ENCODE measurements at places on chromosomes 1 and 21. TPM values are rescaled to one million over a fixed set of nuclear protein-coding genes. Genes with fewer than 3 reads are reported as not detected.

DNA sequence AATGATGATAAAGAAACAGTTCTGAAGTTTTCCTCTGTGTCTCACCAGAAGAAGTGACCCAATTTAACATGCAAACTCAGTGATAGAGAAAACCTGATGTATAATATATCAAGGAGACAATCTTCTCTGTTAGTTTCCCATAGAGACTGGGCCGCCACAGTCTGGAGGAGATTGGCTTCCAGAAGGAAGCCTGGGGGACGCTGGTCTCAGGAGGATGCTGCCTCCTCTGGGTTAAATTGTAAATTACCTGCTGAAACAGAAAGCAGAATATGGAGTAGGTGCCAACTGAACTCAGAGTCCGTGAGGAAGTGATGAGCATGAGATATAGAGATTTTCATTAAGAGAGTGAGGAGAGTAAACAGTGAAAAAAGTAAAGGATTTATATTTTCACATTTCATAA, 15.8 kb downstream of the OR14I1 start:
- H3K36me3 ChIP-seq: no peaks in the 10 kb centered on the region
- peaks cover 3% of the 10 kb centered on the region for H3K4me1 ChIP-seq
- H3K27me3 ChIP-seq: peaks cover 5% of the 10 kb centered on the region
- no peak overlapping the region for H3K27ac ChIP-seq
- peak; percentile 28 for DNase-seq

- no peaks in the 10 kb centered on the region for H3K36me3 ChIP-seq
- H3K4me3 ChIP-seq: no peak overlapping the region
- H3K4me1 ChIP-seq: peaks cover 20% of the 10 kb centered on the region
- no peak overlapping the region for H3K27ac ChIP-seq
- peaks cover 5% of the 10 kb centered on the region for H3K27me3 ChIP-seq
- DNase-seq: no peak
Observed at GRCh38 chr1:206003854-206004800, 932 bp upstream of the RAB7B start.

DNA sequence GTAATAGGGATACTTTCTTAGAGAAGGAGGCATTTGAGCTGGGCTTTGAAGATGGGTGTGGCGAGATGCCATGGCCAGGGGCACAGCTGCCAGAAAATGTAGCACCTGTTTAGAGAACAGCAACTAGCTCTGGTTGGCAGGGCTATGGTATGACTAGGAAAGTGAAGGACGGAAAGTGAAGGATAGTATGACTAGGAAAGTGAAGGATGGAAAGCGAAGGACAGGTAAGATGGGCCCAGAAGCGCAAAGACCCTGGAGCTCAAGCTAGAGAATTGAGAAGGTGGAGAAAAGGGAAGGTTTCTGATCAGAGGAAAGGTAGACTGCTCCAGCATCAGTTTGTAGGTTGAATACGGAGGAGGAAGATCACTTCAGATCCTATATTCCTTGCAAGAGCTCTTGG, 205.4 kb downstream of the SLC35F3 start:
- H3K27ac ChIP-seq: no peak overlapping the region
- peaks cover under 1% of the 10 kb centered on the region for H3K4me1 ChIP-seq
- H3K36me3 ChIP-seq: no peaks in the 10 kb centered on the region
- H3K27me3 ChIP-seq: peaks cover under 1% of the 10 kb centered on the region
- no peak for DNase-seq

DNA sequence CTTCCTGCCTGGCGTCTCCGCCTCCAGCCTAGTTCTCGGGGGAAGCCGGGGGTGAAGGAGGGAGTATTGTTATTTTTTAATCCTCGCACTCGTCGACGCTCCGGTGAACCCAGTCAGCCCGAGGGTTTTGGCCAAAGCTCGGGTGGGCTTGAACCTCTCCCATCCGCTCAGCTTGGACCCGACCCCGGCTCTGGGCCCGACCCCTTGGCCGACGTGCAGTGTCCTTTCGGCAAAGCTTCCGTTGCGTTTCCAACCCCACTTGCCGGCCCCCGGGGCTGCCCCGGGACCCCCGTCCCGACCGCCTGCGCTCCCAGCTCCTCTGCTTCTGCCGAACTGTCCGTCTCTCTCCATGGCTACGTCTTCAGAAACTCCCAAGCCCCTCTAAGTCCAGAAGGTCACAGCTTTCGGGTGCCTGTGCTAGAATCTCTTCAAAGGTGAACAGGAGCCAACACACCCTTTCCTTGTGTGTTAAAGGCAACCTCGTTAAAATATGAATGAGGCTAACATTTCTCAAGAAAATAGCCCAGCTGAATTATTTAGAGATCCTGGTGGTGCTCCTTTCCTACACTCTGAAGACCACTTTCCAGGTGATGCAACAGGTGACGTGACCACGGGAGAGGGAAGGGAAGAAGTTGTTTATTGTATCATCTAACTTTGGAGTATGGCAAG, 647 bp downstream of the DESI2 start:
- no peak overlapping the region for H3K4me3 ChIP-seq
- H3K27me3 ChIP-seq: no peaks in the 10 kb centered on the region
- DNase-seq: no peak
- H3K27ac ChIP-seq: no peak overlapping the region
- peaks cover 15% of the 10 kb centered on the region for H3K36me3 ChIP-seq
- peaks cover 29% of the 10 kb centered on the region for H3K4me1 ChIP-seq

DNA sequence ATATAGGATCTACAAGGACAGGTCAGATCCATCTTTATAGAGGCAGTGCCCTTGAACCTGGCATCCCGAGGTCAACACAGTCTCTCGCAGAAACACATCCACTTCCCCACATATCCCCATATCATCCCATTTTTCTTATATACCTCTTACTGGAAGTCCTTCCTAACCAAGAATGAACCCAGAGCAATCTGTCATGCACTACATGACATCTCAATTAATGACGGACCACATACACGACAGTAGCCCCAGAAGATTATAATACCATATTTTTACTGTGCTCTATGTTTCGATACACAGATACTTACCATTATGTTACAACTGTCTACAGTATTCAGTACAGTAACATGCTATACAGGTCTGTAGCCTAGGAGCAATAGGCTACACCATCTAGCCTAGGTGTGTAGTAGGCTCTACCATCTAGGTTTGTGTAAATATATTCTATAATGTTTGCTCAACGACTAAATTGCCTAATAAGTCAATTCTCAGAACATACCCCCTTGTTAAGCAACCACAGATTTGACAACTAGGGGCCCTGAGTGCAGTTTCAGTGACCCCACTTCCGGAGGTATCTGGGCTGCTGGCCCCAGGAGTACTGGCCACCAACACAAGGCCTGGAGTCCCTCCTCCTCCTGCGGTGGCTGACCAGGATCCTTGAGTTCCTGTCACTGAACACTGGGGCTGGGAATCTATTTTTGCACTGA, 28.1 kb downstream of the PTPN14 start:
- H3K4me3 ChIP-seq: no peak overlapping the region
- DNase-seq: no peak
- H3K36me3 ChIP-seq: no peaks in the 10 kb centered on the region
- H3K27ac ChIP-seq: no peak overlapping the region
- peaks cover 4% of the 10 kb centered on the region for H3K4me1 ChIP-seq

GRCh38 chr1:228889289-228889688, 154.0 kb downstream of the RHOU start:
- no peaks in the 10 kb centered on the region for H3K36me3 ChIP-seq
- peaks cover 21% of the 10 kb centered on the region for H3K4me1 ChIP-seq
- H3K4me3 ChIP-seq: no peak overlapping the region
- H3K27me3 ChIP-seq: no peaks in the 10 kb centered on the region
- no peak overlapping the region for H3K27ac ChIP-seq

DNA sequence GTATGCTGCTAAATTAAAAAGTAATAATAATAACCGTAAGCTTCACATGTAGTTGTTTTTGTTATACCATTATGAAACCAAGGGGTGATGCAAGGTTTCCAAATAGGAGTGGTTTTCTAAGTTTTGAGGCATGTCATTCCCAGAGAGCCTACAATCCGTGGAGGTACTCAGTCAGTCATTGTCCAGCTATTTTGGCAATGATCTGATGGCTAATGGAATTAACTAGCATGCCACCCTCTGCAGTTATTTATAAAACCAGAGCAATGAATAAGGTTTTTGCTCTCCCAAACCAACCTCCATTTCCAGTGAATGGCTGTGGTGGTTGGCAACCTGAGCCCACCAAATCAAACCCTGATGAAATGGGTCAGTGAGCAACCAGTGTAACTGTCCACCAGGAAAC, 106.4 kb downstream of the TBX15 start:
- H3K4me3 ChIP-seq: no peak overlapping the region
- no peak overlapping the region for H3K27ac ChIP-seq
- no peak for DNase-seq
- H3K36me3 ChIP-seq: no peaks in the 10 kb centered on the region
- H3K4me1 ChIP-seq: no peaks in the 10 kb centered on the region

DNA sequence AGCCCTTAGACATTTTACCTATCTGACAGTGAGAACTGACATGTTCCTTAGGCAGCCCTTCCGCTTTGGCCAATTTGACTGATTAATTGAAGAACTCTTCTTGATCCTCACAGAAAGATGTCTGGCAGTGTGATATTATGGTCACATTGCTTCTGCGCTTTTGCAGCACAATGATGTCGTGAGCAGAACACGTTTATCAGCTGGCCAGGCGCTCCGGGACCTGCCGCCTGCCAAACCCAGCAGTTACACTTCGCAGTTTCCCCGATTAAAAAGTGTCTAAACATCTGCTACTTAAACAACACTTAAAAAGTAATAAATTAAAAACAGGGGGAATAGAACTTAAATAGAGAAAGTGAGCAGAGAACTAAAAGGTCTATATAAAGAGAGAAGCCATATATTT, 103.5 kb upstream of the ETS2 start:
- no peaks in the 10 kb centered on the region for H3K36me3 ChIP-seq
- no peak for DNase-seq
- H3K27me3 ChIP-seq: peaks cover 11% of the 10 kb centered on the region

DNA sequence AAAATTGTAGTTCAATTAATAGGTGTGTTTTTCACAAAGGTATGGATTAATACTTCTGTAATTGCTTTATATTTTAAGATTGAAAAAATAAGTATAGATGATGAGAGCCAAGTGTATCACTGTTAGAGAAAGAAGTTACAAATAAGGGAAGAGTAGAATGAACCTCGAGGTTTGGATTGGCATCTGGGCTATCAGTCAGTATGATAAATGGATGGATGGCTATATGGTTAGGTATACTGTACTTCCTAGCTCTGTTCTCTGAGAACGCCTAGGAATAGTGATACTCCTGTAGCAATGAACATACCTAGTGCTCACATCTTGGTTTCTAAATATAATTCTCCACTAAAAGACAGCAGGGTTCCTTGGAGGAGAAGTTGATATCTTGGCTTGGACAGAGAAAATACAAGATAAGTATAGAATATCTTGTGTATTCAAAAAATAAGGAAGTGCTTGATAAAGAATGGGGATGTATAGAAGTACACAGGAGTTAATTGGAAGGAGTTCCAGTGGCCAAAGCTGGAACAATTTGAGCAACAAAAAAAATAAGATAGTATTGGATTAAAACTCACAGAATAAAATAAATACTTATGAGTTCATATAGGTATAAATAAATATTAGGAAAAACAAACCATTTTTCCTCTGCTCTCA, 12.4 kb downstream of the IPO9 start:
- H3K27me3 ChIP-seq: no peaks in the 10 kb centered on the region
- DNase-seq: no peak

- no peak for DNase-seq
- no peaks in the 10 kb centered on the region for H3K4me1 ChIP-seq
- H3K36me3 ChIP-seq: peaks cover 44% of the 10 kb centered on the region
- no peak overlapping the region for H3K4me3 ChIP-seq
- H3K27me3 ChIP-seq: no peaks in the 10 kb centered on the region
Observed at GRCh38 chr1:50527249-50527986, 104.2 kb upstream of the DMRTA2 start.

DNA sequence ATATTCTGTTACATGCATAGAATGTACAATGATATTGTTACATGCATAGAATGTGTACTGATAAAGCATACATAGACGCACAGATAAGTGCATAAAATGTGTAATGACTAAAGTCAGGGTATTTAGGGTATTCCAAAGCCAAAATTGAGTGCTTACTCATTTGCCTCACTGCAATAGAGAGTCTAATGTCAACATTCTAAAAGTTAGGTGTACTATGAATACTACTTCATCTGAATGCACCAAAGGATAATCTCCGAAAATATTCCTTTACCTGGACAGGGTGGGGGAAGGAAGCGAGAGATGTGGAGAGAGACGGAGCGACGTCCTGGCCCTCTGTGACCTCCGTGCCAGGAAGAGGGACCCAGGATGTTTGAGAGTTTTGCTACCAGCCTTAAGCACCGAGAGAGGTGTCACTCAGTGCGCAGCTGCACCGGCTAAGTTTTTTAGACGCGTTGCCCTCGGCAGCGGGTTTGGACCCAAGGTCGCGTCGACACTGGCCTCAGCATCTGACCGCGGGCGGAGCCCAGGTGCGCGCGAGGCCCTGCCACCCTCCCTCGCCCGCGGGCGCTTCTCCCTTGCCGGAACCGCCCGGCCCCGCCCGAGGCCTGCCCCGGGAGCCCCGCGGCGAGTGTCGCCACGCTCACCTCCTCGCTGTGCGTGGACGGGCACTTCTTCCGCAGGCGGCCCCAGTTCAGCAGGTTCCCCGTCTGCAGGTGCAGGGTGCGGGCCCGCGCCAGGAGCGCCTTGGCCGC, 660 bp downstream of the GCLM start:
- peaks cover 1% of the 10 kb centered on the region for H3K27me3 ChIP-seq
- H3K4me3 ChIP-seq: peak overlapping the region; percentile 96
- peak; percentile 65 for DNase-seq

GRCh38 chr1:13893409-13893821, 193.4 kb downstream of the PRDM2 start:
- peaks cover 2% of the 10 kb centered on the region for H3K4me1 ChIP-seq
- H3K4me3 ChIP-seq: no peak overlapping the region
- no peak overlapping the region for H3K27ac ChIP-seq
- no peaks in the 10 kb centered on the region for H3K36me3 ChIP-seq
- no peak for DNase-seq

GRCh38 chr1:4597020-4597419, 57.4 kb upstream of the AJAP1 start:
- no peaks in the 10 kb centered on the region for H3K36me3 ChIP-seq
- no peaks in the 10 kb centered on the region for H3K27me3 ChIP-seq
- no peak overlapping the region for H3K27ac ChIP-seq
- no peaks in the 10 kb centered on the region for H3K4me1 ChIP-seq
- no peak for DNase-seq

GRCh38 chr1:221839321-221839720, 97.4 kb upstream of the DUSP10 start:
- peaks cover 1% of the 10 kb centered on the region for H3K36me3 ChIP-seq
- peak; percentile 15 for DNase-seq
- peaks cover 36% of the 10 kb centered on the region for H3K4me1 ChIP-seq
- H3K4me3 ChIP-seq: no peak overlapping the region
- peak overlapping the region; percentile 80 for H3K27ac ChIP-seq

DNA sequence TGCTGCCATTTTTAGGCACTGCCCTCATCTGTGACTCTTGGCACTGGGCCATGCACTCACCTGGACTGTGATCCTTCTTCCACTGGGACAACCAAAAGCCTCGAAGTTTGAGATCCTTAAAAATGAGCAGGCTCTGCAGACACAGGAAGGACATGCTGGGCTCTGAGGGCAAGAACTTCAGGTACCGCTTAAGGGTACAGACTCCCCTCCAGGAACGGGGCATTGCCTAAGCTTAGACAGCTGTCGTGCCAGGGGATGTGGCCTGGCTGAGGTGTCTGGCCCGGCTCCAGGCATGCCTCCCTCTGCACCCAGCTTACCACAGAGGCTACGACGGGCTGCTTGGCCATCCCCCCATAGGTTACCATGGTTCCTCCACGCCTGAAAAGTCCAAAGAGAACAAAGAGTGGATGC, 14.2 kb upstream of the SRSF4 start:
- no peak overlapping the region for H3K4me3 ChIP-seq
- DNase-seq: no peak
- no peaks in the 10 kb centered on the region for H3K4me1 ChIP-seq
- no peak overlapping the region for H3K27ac ChIP-seq
- H3K36me3 ChIP-seq: peaks cover 23% of the 10 kb centered on the region
- H3K27me3 ChIP-seq: no peaks in the 10 kb centered on the region

Gene DDX59
- 23.8 TPM for total RNA-seq

Gene CRNN
- total RNA-seq: not detected

Gene CREB3L4
- 8.8 TPM for total RNA-seq

Gene SPRR2F
- total RNA-seq: not detected

Gene NBPF11
- 5.6 TPM for total RNA-seq
